ENCODE measurements at places on chromosomes 1 and 21.
A peak's percentile ranks its signal among the peaks of the same experiment; 100 is the strongest.

DNA sequence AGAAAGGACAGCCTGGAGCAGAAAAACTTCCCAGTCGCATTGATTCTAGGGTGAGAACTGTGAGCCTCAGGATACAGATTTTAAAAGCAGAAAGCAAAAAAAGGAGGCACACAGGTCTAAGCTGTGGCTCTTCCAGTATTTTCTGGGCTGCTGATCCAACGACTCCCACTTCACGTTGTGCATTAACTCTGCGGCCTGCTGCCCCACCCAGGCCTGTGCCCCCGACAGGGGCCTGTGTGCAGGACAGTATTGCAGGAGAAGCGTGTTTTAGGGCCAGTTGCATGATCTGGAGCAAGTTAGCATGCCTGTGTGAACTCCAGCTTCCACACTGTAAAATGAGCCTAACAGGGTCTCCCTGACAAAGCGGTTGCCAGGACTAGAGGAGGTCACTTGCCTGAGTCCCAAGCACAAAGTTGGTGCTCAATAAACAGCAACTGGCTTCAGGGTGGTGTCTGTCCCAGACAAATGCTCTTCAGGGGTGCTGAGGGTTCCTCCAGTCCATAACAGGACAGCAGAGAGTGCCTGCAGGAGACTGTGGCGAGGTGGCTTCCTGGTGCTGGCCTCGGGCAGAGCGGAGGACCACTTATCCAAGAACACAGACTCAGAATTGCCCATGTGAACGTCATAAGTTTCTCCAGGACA lies 66.8 kb upstream of the RAB4A start:
- no peak for DNase-seq

DNA sequence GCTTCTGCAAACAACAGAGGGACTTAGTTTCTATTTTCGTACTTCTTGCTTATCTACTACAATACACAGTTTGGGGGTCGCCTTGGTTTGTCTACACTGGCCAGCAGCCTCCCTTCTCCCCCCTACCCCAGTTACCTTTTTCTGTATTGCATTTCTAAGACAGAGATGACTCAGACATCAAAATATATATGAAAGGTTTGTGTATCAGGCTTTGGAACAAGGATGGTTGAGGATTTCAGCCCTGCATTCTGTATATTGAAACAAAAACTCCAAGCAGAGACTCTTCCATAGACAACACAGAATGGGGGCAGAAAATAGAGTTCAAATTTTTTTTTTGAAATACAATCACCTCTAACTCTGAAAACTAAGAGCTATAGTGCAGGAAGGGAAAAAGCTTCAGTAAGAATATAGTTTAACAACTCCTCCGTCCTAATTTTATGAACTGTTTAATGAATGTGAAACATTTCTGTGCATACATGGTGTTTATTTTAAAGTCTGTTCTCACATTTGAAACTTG lies 1.9 kb downstream of the SAMD13 start:
- no peak for DNase-seq

- no peak for DNase-seq
Observed at GRCh38 chr21:33866826-33867225, 48.8 kb downstream of the ATP5PO start.

GRCh38 chr21:27759091-27759659 lies 792.3 kb upstream of the ADAMTS5 start:
- DNase-seq = no peak

DNA sequence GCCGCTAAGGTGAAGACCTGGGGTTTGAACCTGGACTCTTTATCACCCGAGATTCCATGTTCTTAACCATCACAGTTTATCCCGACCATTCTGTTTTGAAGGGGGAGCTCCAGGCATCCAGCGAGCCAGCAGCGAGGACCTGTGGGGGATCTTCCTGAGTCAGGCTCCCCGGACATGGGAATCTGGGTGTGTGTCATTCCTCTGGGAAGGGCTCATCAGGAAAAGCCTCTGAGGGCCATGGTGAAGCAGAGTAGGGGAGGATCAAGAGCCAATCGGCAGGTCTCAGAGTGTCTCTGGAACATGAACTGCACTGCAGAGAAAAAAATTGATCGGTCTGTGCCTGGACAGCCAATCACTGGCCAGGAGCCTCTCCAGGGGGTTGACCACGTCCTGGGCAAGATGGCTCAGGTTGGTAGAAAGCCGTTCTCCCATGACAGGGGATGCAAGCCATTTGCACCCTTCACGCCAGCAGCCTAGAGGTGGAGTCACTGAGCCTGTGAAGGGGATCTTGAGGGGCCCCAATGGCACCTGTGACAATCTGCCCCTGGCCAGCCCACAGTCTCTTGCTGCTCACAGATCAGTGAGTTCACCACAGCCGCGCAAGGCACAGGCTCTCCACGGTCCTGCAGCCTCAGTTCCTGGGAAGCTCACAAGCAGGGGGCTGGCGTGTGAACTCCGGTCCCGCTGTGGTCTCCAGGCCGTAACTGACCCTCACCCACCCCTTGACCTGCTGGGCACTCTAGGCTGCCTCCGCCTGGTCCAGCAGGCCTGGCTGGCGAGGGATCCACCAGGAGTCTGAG lies 20.4 kb upstream of the ACTRT2 start:
- no peak for DNase-seq

- DNase-seq = peak; percentile 70
Observed at GRCh38 chr1:3727042-3727824, 25.0 kb upstream of the CCDC27 start.

DNA sequence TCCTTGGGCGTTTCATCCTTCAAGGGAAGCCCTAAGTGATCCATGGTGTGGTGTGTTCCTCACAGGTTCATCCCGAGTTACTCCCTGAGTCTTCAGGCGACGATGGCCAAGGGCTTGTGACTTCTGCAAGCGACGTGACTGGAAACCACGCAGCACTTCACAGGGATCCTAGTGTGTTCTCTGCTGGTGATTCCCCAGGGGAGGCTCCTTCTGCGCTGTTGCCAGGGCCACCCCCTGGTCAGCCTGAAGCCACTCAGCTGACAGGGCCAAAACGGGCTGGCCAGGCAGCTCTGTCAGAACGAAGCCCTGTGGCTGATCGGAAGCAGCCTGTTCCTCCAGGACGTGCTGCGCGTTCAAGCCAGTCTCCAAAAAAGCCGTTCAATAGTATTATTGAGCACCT lies 71.5 kb downstream of the VPS26C start:
- DNase-seq = no peak

GRCh38 chr1:91589437-91589836 lies 88.8 kb downstream of the CDC7 start:
- DNase-seq = no peak

GRCh38 chr1:212475151-212475550 lies 42.4 kb downstream of the NENF start:
- DNase-seq = no peak

Data from 8988T (cell line).